ENCODE measurements at places on chromosomes 5 and 9.

- no peak for DNase-seq
Observed at GRCh38 chr9:15370466-15371447, 51.9 kb upstream of the SNAPC3 start.

DNA sequence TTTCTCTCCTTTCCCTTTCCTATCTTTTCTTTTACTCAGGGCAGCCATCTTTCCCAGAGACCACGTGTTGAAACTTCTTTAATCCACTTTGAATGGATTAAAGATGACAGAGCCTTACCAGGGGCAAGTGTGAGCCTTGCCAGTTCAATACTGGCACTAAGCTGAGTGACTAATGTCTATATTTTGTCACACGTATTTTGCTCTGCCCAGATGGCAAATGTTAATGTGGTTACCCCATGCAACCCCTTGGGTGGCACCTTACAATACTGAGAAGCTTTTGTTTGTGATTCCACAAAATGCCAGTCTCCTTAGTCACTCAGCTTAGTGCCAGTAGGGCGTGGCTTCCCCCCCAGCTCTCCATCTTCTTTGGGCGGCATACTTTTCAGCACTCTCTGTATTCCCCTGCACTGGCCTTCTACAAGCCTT, 24.8 kb downstream of the ANXA1 start:
- DNase-seq: no peak

DNA sequence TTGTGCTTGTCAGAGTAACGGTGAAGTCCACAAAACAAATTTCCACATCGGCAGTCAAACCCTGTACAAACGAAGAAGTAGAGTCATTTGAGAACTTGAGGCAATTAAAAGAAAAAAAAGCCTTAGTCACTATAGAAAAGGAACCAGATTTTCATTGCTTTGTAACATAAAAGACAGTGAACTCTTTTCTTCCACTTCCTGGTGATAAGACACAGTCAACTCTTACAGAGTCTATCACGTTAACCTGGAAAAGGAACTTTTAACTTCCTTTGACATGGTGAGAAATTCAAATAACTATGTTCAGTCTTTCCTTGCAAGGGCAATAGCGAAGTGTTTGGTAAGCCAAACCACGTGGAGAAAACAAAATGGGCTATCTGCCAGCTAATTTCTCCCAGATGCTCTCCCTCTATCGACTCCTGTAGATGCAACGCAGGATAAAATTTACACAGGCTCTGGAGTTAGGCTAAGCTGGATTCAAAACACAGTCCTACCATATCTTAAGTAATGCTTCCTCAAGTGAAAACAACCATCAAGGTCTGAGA, 8.9 kb downstream of the ZFAND5 start:
- DNase-seq: no peak

- no peak for DNase-seq
Observed at GRCh38 chr9:95901506-95901905, 26.0 kb downstream of the ERCC6L2 start.

DNA sequence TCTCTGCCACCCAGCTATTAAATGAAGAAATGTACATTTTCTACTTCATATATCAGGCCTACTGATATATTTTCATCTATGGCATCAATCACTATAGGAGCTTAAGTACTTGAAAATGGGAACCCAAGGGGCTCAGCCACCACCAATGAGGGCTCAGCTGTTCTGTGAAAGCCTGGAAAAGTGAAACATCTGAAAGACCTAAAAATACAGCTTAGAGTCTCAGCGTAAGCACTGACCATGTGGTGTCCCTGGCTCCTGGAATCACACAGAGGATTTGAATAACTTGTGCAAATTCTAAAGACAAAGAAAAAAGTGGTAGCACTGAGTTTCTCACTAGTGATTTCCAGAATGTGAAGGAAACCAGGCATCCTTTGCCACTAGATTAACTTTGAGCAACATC, 64.5 kb downstream of the PTPRD start:
- DNase-seq: no peak

- no peak for DNase-seq
Observed at GRCh38 chr5:142186857-142187594, 78.4 kb downstream of the NDFIP1 start.
